ENCODE measurements at places on chromosomes 2 and 18. TPM values are rescaled to one million over a fixed set of nuclear protein-coding genes. Genes with fewer than 3 reads are reported as not detected.

Gene ARHGEF33
- 0.10 TPM for total RNA-seq

GRCh38 chr2:235146206-235146605 is 194.4 kb downstream of the SH3BP4 start:
- no peak for DNase-seq

- DNase-seq: no peak
Observed at GRCh38 chr2:83528767-83529166, 930.3 kb downstream of the SUCLG1 start.

- DNase-seq: no peak
Observed at GRCh38 chr2:65640793-65641103, 208.3 kb upstream of the SPRED2 start.

Gene COPS7B
- 12.7 TPM for total RNA-seq

DNA sequence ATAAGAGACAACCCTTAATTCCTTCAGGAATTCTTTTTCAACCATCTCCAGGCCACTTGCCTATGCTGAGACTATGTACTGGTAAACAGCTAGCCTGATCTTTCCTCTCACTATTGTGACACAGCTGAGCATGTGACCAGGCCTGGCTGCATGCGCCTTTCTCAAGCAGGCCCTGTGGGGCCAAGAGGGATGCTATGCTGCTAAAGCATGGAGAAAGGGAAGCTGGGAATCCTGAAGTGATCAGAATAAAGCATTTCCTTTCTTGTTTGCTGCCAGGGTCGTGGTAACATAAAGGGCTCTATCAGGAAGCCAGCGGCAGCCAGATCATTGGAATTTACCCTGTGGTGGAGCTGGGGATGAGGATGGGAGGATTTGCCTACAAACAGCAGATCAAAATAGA is 29.8 kb upstream of the LCLAT1 start:
- DNase-seq: no peak

Gene NDC80
- total RNA-seq: 0.18 TPM

Gene FASTKD1
- 10.6 TPM for total RNA-seq

- peak; percentile 56 for DNase-seq
Observed at GRCh38 chr2:152036611-152037469, 62.0 kb downstream of the CACNB4 start.

Gene CROCC2
- total RNA-seq: 0.05 TPM

DNA sequence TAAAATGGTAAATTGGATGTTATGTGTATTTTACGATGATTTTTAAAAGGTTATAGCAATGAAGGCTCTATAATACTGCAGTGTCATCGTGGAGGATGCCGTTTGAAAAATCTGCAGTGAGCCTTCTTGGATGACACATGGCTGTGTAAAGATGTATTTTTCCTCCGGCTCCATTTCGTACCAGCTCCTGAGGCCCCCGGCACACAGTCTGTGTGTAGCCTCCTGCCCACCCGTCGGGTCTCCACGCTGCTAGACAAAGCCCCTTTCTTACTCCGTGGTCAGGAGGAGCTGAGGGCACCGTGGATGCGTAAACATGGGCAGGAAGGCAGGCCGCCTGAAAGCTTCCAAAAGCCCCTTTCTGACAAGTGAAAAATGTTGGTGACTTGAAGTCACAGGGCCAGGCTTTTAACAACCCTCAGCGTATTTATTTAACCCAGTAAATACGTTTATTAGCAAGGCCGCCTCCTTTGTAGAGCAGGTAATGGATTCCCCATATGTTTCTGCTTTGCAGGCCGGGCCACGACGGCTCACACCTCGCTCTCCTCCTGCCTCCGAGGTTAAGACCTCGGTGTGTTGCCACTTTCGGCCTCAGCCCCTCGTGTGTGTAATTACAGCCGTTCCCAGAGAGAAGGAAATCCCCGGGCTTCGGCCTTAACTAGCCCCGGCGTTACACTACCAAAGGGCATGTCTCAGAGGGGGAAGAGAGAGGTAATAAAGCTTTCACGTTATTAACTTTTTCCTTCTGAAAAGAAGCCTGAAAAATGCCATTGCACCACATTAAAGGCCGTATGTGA is 72.8 kb downstream of the DDX1 start:
- no peak for DNase-seq

Gene RAX
- total RNA-seq: not detected

DNA sequence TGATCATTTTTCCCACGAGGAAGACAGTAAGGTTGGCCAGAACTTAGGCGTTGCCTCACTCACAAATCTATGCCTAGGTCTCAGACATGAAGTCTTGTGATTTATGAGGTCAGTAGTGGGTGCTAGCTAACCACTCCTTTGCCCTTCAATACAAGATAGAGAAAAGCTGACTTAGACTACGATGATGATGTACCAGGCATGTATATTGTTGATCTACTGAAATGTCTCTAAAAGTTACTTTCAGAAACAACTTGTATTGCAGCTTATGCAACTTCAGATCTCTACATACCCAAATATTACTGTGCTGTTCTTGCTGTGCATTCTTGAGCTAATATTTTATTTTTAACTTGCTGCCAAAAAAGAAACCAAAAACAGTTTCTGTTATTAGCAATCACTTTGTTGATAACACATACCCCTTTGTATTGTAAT is 30.6 kb downstream of the MAPRE2 start:
- no peak for DNase-seq

DNA sequence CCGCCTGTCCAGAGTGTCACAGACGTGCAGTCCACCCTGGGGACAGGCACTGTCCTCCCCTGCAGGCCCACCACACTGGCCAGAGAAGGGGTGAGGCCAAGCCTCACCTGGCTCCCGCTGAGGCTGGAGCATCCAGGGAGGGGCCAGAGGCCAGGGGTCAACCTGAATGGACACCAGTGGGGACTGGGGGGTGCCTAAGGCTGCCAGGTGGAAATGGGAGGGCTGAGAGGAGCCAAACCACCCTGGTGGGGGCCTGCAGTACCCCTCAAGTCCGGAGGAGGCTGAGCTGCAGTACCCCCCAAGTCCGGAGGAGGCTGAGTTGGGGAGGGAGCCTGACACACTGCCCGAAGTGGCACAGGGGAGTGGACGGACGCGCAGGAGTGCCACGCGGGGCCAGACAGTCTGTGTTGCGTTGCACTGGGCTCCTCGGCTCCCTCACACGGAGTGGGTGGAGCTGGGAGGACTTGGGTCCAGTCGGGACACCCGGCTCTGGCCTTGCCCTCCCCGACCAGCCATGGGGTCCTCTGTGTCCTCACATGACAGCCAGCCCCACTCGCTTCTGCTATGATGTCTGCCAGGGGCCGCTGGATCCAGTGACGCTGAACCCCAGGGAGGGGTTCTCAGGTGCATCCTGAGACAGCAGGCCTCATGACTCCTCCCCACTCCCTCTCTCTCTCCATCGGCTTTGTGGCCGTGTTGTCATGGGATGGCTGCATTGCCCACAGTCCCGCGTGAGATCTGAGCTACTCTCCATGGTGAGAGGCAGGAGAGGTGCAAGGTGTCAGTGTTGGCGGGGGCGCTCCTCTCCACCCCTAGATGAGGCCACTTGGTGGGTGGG is 22.3 kb upstream of the GPC1 start:
- peak; percentile 37 for DNase-seq

Measured in left lobe of liver (tissue), 2 donors.